ENCODE measurements at places on chromosomes 1 and 21.

DNA sequence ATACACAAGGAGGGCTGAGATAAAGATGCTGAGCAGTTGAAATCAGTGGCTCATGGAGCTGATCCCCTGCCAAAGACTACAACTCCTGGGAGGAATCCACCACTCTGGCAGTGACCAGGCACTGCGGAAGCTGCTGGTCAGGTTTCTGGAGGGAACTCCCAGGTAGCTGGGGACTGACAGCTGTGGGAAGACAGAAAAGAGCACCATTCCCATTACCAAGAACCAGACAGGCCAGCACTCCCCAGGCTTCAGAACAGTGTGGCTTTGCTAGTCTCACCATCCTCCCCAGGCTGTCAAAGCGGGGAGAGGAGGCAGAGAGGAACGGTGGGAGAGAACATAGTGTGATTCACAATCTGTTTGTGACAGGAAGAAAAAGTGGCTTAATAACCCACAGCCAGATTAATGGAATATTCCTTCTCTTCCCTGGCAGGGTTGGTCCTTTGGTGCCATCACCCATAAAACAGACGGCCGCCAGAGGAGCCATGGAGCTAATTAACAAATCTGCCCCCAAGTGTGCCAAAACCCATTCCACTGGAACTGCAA, 92.1 kb downstream of the MAB21L3 start:
- DNase-seq = no peak

- no peak for DNase-seq
Measured at GRCh38 chr1:234970401-234970730, 158.3 kb downstream of the TOMM20 start.

DNA sequence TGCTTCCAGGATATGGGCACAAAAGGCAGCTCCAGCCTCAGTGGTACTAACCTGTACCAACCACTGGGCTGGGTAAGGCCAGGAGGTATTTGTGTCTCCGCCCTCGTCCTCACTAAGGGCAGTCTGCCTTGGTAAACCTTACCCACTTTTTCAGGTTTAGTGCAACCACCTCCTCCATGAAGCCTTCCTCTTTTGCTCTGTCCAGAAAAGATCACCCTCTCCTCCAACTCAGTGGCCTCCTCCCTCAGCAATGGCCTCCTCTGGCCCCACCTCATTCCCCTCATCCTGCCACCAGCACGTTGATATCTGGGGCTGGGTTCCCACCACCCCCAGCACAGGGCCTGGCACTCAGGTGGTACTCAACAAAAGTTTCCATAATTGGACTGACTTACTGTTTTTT, 161.5 kb downstream of the GRIK3 start:
- no peak for DNase-seq

DNA sequence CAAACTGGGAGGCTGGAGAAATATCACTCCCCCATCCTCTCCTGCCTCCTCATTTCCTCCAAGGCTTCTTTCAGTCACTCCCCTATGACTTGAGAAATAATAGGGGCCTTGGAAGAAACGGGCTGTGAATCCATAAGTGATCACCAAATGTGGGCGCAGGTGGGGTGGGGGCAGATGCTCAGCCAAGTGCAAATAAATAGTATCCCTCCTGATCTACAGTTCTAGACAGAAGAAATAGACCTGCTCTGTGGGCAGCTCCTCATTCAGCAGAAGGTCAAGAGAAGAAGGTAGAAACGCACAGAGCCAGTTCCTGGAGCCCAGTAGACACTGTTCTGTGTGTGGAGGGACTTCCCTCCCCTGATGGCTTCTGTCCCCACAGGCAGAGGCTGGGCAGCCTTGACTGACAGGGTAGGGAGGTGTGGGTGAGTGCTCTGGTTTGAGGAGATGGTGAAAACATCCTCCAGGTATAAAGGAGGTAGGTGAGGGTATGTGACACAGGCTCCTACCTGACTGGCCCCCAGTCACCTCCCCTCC, 17.1 kb downstream of the PAX7 start:
- no peak for DNase-seq

Measured in stimulated activated CD8-positive, alpha-beta memory T cell treated with anti-CD3 and anti-CD28 coated beads, Interleukin-7, amount 100 ng/mL, for 1 hour (primary cell).